ENCODE measurements at places on chromosomes 1 and 21. TPM values are rescaled to one million over a fixed set of nuclear protein-coding genes. Genes with fewer than 3 reads are reported as not detected.

PRSS38 gene
- not detected for total RNA-seq

CAMTA1 gene
- 81.1 TPM for total RNA-seq

MCL1 gene
- total RNA-seq: 224 TPM

UTP11 gene
- total RNA-seq: 30.1 TPM

ARHGAP29 gene
- 44.8 TPM for total RNA-seq

PRRX1 gene
- total RNA-seq: 46.5 TPM

AK5 gene
- total RNA-seq: 38.5 TPM

VWA5B1 gene
- total RNA-seq: not detected

FAM110D gene
- not detected for total RNA-seq

TNFRSF8 gene
- total RNA-seq: 0.18 TPM

GCSAML gene
- total RNA-seq: not detected

TGFB2 gene
- 5.8 TPM for total RNA-seq

PCBP3 gene
- total RNA-seq: 8.5 TPM

AMY1C gene
- not detected for total RNA-seq

TSACC gene
- 2.6 TPM for total RNA-seq

TMCO4 gene
- total RNA-seq: 13.3 TPM
